Cardiac ventricle fibroblast (primary cell): ENCODE measurements at places on chromosomes 7 and 10. TPM values are rescaled to one million over a fixed set of nuclear protein-coding genes. Genes with fewer than 3 reads are reported as not detected.

Gene HELLS
- total RNA-seq, result 4.4 and 7.7 TPM in 2 replicates

Gene TSPAN12
- 0.88 and 1.7 TPM in 2 replicates for total RNA-seq

Gene NUTM2E
- not detected in 2 replicates for total RNA-seq

Gene LRRC18
- not detected in 2 replicates for total RNA-seq

Gene LOXL4
- total RNA-seq, result 3.9 and 4.6 TPM in 2 replicates

Gene HNRNPF
- 149 and 159 TPM in 2 replicates for total RNA-seq

Gene CYP3A4
- total RNA-seq, result not detected in 2 replicates

Gene VWDE
- total RNA-seq, result not detected in 2 replicates

Gene DGKI
- total RNA-seq, result 1.1 and 1.3 TPM in 2 replicates

Gene KAZALD1
- total RNA-seq, result 23.5 and 25.0 TPM in 2 replicates

Gene SMKR1
- total RNA-seq, result not detected in 2 replicates

Gene SPDYE6
- total RNA-seq, result not detected in 2 replicates

Gene RET
- total RNA-seq, result 0.19 and 0.39 TPM in 2 replicates

Gene ADAM22
- total RNA-seq, result 0.19 and 0.34 TPM in 2 replicates

Gene ZNF25
- total RNA-seq, result 7.6 and 9.1 TPM in 2 replicates

Gene ELN
- total RNA-seq, result 17.1 and 20.8 TPM in 2 replicates

Gene ASAH2
- 0.24 and 0.25 TPM in 2 replicates for total RNA-seq

Gene NODAL
- not detected in 2 replicates for total RNA-seq

Gene PRPS1L1
- not detected in 2 replicates for total RNA-seq

Gene GRID2IP
- total RNA-seq, result not detected in 2 replicates

Gene NUB1
- total RNA-seq, result 27.0 and 34.8 TPM in 2 replicates

Gene PBLD
- 4.4 and 5.3 TPM in 2 replicates for total RNA-seq

Gene GDF2
- not detected in 2 replicates for total RNA-seq

Gene EEPD1
- 5.3 and 5.6 TPM in 2 replicates for total RNA-seq

Gene YAE1
- total RNA-seq, result 12.5 and 19.9 TPM in 2 replicates

Gene C10orf143
- 1.1 and 3.2 TPM in 2 replicates for total RNA-seq

Gene PTPN20
- 4.5 TPM in 1 of 2 replicates, not detected in the other for total RNA-seq

Gene GIMAP1
- 0.12 and 0.20 TPM in 2 replicates for total RNA-seq

Gene CCDC3
- total RNA-seq, result 0.39 and 0.81 TPM in 2 replicates

Gene VWC2
- not detected in 2 replicates for total RNA-seq

Gene PDE6C
- total RNA-seq, result not detected in 2 replicates

Gene NKX2-3
- not detected in 2 replicates for total RNA-seq

Gene AKR1B15
- not detected in 2 replicates for total RNA-seq

Gene OR13A1
- not detected in 2 replicates for total RNA-seq
